Choroid plexus epithelial cell (primary cell): ENCODE measurements at places on chromosomes 5 and 9.

- peak; percentile 25 for DNase-seq
Measured at GRCh38 chr5:26553079-26553478, 485.3 kb downstream of the CDH9 start.

GRCh38 chr5:135705941-135706466 is 127.2 kb upstream of the CXCL14 start:
- no peak for DNase-seq

DNA sequence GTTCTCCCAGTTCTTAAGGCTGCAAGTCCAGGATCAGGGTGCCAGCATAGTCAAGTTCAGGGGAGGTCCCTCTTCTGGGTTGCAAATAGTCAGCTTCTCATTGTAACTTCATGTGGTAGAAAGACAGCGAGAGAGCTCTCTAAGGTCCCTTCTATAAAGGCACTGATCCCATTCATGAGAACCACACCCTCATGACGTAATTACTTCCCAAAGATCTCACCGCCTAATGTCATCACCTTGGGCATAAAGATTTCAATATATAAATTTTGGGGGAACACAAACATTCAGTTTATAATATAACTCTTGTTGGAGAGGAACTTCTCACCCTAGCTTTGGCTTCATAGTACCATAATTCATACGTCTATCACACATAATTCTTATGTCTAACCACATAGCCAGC is 203.9 kb upstream of the VLDLR start:
- no peak for DNase-seq

DNA sequence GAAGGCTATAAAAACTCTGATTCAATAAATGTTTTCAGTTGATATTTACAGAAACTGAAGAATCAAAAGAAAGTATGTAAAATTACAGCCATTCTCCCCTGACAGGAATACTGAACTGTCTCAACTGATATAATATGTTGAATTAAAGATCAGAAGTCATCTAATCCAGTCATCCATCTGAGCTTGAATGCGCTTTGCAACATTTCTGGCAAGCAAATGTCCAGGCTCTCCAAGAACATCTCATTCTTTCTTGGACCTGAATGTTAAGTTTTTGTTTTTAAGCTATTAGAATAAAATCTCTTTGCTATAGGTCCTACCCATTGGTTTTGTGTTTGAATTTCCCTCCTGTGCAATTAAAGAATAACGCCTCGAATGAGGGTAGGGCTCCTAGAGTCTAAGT is 120.5 kb downstream of the MPDZ start:
- no peak for DNase-seq

- DNase-seq, result peak; percentile 82
Measured at GRCh38 chr5:172973127-172973916, 10.2 kb upstream of the ATP6V0E1 start.

GRCh38 chr5:154430466-154430865 is 15.3 kb upstream of the SAP30L start:
- no peak for DNase-seq

- peak; percentile 0 for DNase-seq
Measured at GRCh38 chr9:102521097-102521755, 473.9 kb upstream of the CYLC2 start.

- peak; percentile 88 for DNase-seq
Measured at GRCh38 chr9:2727966-2728613, 10.8 kb downstream of the KCNV2 start.

- no peak for DNase-seq
Measured at GRCh38 chr5:10046676-10047075, 203.0 kb downstream of the ATPSCKMT start.

DNA sequence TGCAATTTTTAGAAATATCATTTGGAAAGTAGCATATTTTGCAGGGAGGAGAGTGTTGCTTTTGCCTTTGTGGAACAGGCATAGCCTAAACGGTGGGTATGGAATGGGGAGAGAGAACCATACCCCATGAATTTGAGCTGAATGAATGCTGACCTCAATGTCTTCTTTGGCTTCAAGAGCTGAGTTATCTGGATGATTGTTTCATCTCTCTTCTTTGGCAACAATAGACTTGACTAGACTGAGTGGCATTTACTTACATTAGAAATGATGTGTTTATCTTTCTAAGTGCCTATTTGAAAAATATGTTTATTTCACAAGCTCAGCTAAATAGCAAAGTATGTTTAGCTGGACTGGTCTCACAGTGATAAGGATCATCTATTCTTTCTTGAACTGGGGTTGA is 42.8 kb downstream of the SPEF2 start:
- DNase-seq, result no peak

DNA sequence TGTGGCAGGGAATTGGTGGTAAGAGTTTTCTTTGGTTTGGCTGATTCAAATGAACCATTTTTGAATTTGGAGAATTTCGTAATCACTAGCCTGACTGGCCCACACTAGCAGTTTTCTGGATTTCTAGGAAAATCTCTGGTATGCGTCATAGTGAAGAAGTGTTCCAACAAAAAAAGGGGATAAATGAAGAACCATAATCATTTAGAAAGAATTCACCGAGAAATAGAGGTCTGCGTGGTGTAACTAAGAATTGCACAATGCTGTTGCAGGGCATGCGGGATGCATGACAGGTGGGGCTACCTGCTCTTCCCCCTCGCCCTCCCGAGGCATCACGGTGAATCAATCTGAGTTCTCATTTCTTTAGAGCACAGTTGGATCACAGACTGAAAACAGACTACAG is 232.3 kb upstream of the PAPPA start:
- DNase-seq, result peak; percentile 44

DNA sequence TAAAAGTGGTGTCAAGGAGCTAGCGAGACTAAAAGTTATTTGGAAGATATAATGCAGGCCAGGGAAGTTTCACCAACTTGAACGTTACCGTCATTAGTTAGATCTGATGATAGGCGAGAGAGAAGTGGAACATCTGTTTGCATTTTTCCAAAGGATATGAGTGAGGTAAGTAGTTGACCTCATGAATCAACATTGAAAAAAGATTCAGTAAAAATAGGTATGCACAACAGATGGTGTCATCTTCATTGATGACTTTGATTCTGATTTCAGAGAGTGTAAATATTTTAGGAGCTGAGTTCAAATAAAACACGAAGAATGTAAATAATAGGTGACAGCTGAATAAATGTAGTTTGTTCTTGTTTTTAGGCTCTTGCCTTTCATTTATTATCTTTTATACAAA is 998.9 kb upstream of the CDH6 start:
- DNase-seq, result no peak

GRCh38 chr9:127846443-127847177 is 7.8 kb downstream of the ENG start:
- peak; percentile 30 for DNase-seq
